ENCODE measurements at places on chromosomes 2 and 18.

- no peak for DNase-seq
Observed at GRCh38 chr2:149371476-149371875, 41.1 kb downstream of the LYPD6 start.

- DNase-seq = no peak
Observed at GRCh38 chr18:9419956-9420631, 55.2 kb upstream of the RALBP1 start.

DNA sequence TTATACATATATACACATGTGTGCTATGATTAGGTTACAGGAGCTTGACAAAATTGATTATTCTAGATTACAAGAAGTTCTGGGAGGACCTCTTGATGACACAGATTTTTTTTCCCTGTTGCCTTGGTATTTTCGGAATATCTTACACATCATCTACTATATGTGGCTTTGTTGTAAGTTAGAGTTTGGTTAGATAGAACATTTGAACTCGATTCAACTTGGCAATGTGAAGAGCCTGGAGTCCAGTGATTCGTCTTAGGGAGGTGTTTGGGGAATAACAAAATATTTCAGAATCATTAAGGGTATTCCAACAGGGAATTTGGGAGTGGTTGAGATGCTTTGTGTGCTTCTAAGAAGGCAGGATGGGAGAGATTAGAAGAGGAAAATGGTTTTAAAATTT lies 39.3 kb upstream of the EFEMP1 start:
- no peak for DNase-seq

GRCh38 chr2:128613351-128613750 lies 294.7 kb upstream of the HS6ST1 start:
- no peak for DNase-seq

DNA sequence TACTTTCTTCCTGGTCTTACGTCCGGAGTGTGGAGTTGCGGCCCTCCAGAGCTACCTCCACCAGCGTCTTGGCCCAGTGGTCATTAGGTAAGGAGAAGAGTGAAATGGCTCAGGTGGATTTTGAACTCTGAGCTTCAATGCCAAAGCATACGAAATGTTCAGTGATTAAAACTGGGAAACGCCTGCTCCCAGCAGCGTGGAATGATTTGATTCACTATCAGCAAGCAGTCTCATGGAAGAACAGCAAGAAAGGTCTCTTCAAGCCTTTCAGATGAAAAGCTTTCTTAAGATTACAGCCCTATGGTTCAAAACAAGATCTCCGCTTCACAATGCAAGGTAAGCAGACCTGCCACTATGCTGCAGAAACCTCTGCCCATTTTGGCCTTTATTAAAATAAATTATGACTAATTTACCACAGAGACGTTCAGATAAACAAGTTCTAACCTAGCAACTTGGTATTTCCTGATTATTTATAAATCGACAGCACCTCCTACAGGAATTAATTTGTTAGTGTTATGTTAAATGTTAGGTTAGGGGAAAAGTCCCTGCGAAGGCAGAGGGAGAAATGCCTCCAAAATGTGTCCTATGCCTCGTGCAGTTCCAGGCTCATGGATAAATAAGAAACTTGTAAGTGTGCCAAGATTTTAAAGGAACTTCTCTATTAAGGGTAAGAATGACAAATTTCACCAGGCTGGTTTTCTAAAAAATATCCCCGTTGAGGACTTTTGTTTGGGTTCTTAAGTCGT lies 10.1 kb downstream of the SP9 start:
- DNase-seq = no peak

DNA sequence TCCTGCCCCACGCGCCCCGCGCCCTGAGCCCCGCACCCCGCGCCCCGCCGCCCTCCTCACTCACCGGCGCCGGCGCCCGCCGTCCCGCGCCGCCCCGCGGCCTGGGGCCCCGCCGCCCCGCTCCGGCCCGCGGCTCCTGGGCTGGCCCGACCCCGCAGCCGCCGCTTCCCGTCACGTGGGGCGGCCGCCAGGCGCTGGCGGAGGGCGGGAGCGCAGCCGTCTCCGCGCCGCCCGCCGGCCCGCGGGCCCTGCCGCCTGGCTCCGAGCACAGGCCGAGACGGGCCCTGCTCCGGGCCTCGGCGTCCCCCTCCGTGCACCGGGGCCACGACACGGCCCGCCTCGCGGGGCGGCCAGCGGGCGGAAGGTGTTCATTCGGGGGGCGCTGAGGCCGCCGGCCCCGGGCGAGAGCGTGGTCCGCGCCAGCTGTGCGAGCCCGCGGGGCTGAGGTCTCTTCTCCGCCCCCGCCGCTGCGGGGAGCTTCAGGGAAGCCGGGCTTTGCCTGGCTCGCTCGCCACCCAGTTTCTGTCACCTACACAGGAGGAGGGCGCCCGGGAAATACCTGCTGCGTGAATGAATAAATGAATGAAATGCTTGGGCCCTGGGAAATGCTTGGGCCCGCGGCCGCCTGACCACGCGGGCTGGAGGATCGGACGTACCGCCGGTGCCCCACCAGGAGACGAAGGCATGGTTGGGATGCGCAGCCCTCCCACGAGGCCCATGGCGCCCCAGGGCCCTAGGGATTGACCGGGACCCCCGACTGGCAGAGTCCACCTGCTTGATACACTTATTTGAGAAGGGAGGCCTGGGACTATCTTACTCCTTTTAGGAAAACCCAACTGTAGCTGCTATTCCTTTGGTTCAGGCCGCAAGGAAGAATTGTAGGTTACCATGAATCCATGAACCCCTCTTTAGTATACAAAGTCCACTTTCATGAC lies at the start of gene TGFBRAP1:
Gene TGFBRAP1 (minus strand): TSS at position 175 of the 935 bp plus-strand sequence. CDS start 21,434 bp downstream, outside the sequence.
- no peak for DNase-seq
